ENCODE measurements at places on chromosomes 4 and X. TPM values are rescaled to one million over a fixed set of nuclear protein-coding genes. Genes with fewer than 3 reads are reported as not detected.

Gene AKAP14
- total RNA-seq: not detected

Gene RIPPLY1
- not detected for total RNA-seq

Gene PPP1R2C
- total RNA-seq: not detected

Gene GABRE
- 28.4 TPM for total RNA-seq

Gene TMSB15C
- 8.5 TPM for total RNA-seq

Gene NIPAL1
- total RNA-seq: 0.54 TPM
